ENCODE measurements at places on chromosomes 6 and 20.

DNA sequence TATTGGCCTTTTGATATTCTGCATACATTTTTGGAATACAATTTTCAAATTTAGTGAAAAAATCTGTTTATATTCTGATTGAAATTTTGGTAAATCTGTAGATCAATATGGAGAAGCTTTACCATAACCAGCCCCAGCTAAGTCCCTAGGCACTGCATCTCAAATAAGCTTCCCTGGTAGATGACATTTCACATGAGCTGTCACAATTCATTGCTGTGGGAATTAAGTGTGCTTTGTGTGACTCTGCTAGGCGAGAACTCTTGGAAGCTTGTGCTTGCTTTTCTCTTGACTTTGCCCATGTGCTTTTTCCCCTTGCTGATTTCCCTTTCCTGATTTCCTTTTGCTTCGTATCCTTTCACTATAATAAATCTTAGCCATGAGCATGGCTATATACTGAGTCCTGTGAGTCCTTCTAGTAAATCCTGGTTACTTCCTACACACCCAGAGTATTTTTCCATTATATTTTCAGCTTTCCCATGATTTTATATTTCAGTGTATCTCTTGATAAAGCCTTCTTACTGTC lies 166.5 kb upstream of the MMS22L start:
- no peak for DNase-seq

DNA sequence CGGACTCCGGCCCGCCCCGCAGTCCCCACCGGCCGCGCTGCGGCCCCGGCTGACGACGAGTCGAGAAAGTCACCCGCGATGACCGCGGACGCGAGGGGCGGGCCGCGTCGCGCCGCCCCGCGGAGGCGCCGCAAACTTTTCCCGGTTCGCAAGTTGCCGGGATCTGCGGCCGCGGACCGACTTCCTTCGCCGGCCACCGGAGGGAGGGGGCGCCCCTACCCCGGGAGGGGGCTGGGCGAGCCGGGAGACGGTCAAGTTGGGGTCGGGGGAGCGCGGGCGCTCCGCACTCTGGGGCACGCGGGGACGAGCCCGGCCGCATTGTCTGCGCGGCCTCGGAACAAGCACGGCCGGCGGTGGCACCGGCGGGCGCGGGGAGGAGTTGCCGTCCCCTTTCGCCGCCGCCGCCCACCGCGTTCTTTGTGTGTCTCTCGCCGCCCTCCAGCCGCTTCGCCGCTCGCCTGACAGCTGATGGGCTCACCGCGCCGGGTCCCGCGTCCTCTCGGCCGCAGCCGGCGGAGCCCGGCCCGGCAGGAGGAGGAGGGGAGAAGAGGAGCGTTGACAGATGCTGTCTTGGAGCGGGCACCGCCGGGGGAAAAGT lies 131.6 kb downstream of the OGFRL1 start:
- DNase-seq: no peak

DNA sequence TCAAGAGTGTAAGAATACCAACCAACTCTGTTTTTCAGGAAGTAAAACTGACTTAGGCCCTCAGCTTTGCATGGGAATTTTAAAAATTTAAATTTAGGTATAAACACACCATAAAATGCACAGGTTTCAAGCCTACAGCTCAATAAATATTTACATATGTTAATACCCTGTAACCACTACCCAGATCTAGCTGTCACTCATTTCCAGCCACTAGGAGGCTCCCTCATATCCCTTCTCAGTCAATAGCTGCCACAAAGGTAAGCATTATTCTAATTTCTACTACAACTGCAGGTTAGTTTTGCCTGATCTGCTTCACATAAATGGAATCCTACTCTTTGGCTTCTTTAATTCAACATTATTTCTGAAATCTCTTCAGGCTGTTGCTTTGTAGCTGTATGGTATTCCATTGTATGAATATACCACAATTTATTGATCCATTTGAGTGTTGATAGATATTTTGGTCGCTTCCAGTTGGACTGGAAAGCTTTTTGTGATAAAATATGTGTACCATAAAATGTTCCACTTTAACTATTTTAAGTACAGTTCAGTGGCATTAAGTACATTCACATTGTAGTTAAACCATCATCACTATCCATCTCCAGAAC lies 32.5 kb upstream of the MEI4 start:
- no peak for DNase-seq

DNA sequence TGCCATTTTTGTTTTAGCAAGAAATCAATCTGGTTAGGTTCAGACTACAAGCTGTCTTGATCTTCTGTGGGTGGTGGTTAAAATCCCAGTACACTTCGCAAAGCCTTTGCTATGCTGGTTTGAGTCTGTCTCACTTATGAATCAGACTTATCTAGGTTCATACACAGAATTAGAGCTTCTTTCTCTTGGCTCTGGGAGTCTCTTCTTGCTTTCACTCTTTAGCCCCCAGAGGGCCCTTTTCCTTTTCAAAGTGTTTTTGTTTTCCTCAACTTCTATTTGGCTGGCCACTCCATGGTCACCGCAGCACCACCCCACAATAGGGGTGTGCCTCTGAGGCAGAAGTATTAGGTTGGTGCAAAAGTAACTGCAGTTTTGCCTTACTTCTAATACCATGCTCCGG lies 21.3 kb downstream of the ECI2 start:
- no peak for DNase-seq

- DNase-seq: no peak
These were observed 101.4 kb upstream of the AGPAT4 start for GRCh38 chr6:161374971-161375873.

- DNase-seq: no peak
These were observed 229.0 kb downstream of the FOXC1 start for GRCh38 chr6:1838604-1839213.

DNA sequence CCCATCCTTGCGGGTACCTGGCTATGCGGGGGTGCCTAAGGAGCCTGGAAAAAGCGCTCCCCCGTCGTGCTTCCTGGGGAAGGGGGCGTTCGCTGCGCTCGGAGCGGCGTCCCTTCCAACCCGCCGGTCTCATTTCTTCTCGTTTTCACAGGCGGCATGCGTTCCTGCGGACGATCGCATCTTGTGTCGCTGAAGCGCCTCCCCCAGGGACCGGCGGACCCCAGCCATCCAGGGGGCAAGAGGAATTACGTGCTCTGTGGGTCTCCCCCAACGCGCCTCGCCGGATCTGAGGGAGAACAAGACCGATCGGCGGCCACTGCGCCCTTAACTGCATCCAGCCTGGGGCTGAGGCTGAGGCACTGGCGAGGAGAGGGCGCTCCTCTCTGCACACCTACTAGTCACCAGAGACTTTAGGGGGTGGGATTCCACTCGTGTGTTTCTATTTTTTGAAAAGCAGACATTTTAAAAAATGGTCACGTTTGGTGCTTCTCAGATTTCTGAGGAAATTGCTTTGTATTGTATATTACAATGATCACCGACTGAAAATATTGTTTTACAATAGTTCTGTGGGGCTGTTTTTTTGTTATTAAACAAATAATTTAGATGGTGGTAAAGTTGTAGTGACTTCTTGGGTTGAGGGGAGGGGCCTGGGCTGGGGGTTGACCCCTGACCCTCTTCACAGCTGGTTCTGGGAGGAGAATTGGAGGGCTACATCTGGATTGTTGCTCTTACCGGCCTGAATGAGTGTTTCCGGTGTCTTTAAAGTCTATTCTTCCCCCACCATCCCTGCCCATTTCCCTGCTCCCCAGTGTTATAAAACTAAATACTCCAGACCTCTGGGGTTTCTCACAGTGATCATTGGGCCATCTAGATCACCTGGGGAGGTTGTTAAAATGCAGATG lies 1.1 kb downstream of the ID1 start:
- DNase-seq: no peak

GRCh38 chr20:21725892-21726291 lies 20.4 kb downstream of the PAX1 start:
- DNase-seq: no peak

DNA sequence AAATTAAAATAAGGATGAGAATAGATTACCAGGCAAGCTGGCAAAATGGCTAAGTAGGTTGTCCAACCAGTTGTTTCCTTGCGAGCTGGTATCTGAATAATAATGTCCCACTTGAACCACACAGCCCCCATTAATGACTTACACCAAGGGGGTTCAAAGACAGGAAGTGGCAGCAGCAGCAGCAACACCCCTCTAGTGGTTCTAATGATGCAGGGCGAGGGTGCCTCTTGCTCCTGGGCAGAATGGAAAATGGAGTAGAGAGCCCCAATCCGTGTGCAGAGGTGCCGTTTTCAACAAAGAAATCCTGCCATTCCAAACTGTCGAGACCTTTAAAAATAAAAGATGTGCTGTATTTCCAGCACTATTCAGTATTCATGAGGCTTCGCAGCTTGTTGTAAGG lies 218.1 kb downstream of the TSHZ2 start:
- DNase-seq: no peak

DNA sequence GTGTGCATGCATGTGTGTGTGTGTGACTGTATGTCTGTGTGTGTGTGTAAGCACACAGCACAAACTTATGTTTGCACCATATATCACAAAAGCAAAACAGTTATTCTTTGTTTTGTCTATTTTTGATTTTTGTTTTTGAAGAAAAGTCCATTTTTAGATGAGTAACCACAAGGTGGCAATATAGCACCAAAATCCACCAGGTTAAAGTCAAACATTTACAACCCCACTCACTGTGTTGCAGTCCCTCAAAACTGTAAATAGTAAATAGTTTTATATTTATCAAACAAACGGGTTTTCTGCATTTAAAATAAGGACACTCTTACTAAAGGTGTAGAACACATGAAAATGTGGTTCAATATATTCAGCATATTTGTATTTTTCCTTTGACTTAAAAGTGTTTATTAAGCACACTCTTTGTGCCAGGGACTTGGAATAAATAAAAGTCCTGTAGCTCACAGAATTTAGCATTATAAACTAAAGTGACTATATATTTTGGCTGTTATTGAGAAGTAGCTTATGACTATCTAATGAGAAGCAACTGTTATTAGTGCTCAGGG lies 118.5 kb downstream of the GFRAL start:
- no peak for DNase-seq

DNA sequence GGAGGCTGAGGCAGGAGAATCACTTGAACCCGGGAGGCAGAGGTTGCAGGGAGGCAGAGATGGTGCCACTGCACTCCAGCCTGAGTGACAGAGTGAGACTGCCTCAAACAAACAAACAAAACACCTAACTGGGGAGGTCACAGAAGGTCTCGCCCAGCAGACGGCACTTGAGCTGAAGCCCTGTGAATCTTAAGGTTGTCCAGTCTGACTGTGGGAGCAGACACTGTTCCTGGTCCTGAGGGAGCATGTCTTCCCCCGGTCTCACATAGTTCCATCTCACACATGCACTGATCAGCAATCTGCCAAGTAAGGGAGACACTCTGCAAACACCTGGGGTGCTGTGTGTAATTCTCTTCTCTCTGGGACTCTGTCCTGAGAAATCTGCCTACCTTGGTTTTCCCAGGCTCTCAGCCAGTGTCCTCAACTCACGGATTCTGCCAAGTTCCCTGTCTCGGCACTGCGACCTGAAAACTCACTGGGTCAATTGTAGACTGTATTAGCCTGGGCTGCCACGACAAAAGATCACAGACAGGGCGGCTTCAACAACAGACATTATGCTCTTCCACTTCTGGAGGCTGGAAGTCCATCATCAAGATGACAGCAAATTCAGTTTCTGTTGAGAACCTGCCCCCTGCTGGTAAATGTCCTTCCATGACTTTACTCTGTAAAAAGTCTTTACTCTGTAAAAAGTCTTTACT lies 94.3 kb downstream of the JPH2 start:
- no peak for DNase-seq

DNA sequence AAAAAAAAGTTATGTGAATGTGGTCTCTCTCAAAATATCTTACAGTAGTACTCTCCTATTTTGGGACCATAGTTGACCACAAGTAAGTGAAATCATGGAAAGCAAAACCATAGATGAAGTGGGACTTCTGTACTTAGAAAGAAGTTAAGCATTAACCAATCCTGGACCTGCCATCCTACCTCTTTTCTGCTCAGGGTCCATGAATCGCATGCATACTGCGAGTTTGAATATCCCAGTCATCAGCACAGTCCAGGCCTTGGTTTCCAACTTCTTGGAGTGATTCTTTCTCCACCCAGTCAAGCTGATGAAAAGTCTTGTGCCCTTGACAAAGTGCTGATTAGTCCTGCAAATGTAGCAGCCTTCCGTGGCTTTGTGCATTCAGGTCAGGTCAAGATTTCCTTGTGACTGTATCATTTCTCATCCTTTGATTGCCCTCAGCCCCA lies 46.0 kb downstream of the RNF217 start:
- no peak for DNase-seq

DNA sequence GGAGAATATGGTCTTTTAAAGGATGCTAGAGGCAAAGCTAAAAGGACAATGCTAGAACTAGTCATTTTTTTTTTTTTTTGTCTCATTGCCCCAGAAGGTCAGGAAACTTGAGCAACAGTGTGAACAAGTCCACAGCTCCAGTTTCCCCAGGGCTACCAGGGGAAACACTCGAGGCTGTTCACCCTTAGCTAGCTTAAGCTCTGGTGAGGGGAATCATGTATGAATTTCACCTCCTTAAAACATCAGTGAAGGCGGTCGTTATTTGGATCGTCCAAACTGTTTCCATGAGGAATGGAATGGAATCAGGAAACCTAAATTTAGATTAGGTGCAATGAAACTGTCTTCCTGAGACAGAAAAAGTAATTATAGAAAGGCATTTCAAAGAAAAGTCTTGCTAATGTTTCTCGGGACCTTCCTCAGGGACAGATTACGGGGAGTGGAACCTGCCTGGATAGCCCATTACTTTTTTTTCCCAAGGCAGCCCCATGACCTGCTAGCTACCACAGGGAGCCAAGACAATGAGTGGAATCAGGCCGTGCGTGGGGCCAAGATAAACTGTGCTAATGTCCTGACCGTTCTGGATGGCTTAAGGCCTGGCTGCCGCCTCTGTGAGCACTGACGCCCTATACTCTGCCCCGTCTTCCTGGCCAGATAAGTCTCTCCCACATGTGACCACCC lies 164.8 kb upstream of the SGK1 start:
- DNase-seq: no peak

DNA sequence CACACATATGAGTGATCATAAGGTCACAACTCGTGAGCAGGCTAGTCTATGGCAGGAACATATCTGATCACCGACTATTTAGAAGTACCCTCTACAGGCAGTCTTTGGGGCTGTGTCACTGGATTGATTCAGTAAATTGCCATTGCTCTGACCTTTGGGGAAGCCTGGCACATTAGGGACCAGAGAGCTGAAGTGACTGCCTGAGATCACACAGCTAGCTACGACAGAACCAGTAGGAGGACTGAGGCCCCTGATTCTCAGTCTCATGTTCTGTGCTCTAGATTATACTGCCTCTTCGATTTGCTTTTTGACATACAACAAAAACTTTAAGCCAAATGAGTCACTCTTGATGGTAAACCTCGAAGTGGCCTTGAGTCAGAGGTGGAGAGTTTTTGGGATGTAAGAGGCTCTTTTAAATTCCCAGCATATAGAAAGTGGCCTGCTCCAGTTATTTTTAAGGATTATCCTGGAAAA lies 247.5 kb upstream of the SUPT3H start:
- DNase-seq: peak; percentile 14

DNA sequence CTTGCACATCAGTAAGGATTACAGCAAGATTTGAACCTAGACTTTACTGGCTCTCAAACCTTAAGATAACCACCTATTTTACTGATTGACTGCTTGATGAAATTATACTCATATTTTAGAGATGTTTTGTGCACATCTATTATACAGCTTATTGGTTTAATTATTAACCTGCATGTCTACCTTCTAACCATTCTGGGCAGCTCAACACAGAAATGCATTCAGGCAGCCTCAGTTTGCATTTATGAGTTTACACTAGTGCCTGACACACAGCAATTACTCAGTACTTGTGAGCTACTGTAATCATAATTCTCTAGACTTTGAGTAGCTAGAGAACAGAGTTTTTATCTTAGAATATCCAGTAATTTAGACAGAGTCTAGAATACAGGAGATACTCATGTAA lies 273.9 kb upstream of the THEMIS start:
- DNase-seq: no peak

GRCh38 chr20:5148581-5148980 lies 21.8 kb downstream of the CDS2 start:
- DNase-seq: no peak
